ENCODE measurements at places on chromosomes 11 and 22. TPM values are rescaled to one million over a fixed set of nuclear protein-coding genes. Genes with fewer than 3 reads are reported as not detected.
A peak's percentile ranks its signal among the peaks of the same experiment; 100 is the strongest.

DNA sequence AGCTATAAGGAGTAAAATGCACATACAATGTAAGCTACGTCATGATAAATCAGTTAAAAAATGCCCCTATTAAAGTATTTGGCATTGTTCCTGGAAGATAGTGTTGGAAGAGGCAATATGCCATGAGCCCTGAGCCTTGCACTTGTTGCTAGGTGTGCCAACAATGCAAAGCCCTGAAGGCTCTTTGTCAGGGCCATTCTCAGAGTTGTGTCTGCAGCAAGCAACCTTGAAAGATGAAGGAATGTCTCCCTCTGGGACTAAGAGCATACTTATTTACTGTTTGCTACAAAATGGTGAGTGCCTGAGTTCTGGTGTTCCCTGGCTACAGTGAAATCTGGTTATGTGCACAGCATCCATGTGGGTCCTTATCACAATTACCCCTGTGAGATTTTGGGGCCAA is 322.3 kb upstream of the FAT3 start:
- no peaks in the 10 kb centered on the region for H3K4me1 ChIP-seq
- H3K36me3 ChIP-seq: no peaks in the 10 kb centered on the region
- no peak overlapping the region for H3K27ac ChIP-seq
- no peak for DNase-seq

DNA sequence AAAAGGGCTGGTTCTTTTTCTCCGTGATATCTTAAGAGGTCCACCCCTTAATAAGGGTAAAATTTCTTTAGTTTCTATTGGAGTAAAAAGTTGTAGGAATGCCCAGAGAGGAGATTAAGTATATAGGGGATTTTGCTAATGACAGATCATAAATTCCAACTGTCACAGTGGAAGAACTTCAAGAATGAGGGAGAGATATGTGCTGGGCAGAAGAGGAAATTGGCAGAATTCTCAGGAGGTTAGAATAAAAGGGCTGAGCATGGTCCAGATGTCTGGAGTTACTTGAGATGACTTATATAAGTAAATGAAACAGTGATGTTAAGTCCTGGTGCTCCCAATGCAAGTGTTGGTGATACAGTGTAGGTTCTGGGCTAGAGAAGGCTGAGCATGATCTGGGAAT is 417.6 kb upstream of the ARHGAP42 start:
- no peaks in the 10 kb centered on the region for H3K36me3 ChIP-seq
- H3K27me3 ChIP-seq: no peaks in the 10 kb centered on the region
- H3K4me3 ChIP-seq: no peak overlapping the region
- no peaks in the 10 kb centered on the region for H3K4me1 ChIP-seq

- no peaks in the 10 kb centered on the region for H3K36me3 ChIP-seq
- H3K27me3 ChIP-seq: no peaks in the 10 kb centered on the region
- peaks cover 10% of the 10 kb centered on the region for H3K4me1 ChIP-seq
These were observed 36.2 kb downstream of the C22orf42 start for GRCh38 chr22:32122899-32123298.

- H3K4me3 ChIP-seq: peak overlapping the region; percentile 55
- H3K27ac ChIP-seq: peak overlapping the region; percentile 96
- H3K36me3 ChIP-seq: peaks cover 63% of the 10 kb centered on the region
- H3K27me3 ChIP-seq: no peaks in the 10 kb centered on the region
- DNase-seq: peak; percentile 92
These were observed 7.1 kb downstream of the CD44 start for GRCh38 chr11:35146074-35146521.

- peak overlapping the region; percentile 70 for H3K4me3 ChIP-seq
- H3K4me1 ChIP-seq: peaks cover 9% of the 10 kb centered on the region
- peak; percentile 77 for DNase-seq
- peaks cover 41% of the 10 kb centered on the region for H3K27me3 ChIP-seq
- H3K27ac ChIP-seq: no peak overlapping the region
- no peaks in the 10 kb centered on the region for H3K36me3 ChIP-seq
These were observed 3.6 kb downstream of the SEPTIN5 start for GRCh38 chr22:19717691-19718455.

- no peak overlapping the region for H3K27ac ChIP-seq
- no peak overlapping the region for H3K4me3 ChIP-seq
- H3K4me1 ChIP-seq: no peaks in the 10 kb centered on the region
- no peak for DNase-seq
These were observed 52.4 kb downstream of the MCM5 start for GRCh38 chr22:35452351-35452781.

DNA sequence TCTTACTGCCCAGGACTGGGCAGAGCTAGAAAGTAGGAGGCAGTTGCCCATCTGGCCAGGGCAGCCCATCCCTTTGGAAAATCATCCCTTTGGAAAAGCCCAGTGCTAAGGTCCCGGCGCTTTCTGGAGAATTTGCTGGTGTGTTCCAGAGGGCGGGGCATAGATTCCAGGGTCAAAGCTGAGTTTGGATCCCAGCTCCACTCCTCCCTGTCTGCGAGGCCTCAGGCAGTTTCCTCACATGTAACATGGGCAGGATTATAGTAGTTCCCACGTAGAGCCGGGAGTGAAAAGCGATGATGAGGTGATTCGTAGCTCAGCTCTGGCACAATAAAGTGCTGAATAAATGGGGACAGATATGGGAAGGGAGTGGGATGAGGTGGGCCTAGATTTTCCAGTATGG is 31.4 kb upstream of the LRRC10B start:
- H3K4me1 ChIP-seq: peaks cover 10% of the 10 kb centered on the region
- peaks cover 4% of the 10 kb centered on the region for H3K36me3 ChIP-seq
- no peak for DNase-seq

The ZBTB44 gene
- 39.8 TPM for total RNA-seq

The HEPHL1 gene
- not detected for total RNA-seq

The MMP12 gene
- total RNA-seq: not detected

The C11orf65 gene
- 2.2 TPM for total RNA-seq

The SMCO4 gene
- total RNA-seq: 23.7 TPM

The GRAP2 gene
- 25.5 TPM for total RNA-seq
